ENCODE measurements at places on chromosomes 11 and 22.

DNA sequence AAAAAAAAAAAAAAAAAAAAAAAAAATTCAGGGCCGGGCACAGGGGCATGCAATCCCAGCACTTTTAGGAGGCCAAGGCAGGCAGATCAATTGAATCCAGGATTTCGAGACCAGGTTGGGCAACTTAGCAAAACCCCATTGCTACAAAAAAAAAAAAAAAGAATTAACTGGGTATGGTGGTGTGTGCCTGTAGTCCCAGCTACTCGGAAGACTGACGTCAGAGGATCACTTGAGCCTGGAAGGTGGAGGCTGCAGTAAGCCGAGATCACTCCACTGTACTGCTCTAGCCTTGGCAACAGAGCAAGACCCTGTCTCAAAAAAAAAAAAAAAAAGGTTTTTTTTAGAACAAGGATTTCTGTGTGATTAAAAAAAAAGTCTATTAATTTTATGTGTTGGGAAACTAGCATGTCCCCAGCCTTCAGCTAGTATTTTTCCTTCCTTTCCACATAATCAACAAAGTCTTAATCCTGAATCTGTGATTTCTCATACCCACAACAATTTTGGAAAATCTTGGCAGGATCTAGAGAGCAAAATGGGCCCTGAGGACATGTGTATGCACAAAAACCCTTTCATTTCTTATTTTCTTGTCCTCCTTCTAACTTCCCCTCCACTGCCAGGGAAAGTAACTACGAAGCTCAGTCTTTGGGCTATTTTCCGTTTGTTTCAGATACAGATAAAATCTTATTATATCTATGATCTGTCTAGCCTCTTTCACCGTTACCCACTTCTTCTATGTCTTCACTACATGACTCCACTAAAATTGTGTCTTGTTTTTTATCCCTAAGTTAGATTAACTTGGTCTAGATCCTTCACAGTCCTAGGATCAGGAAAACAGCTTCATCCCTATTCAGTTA lies 5.7 kb upstream of the AMBRA1 start:
- DNase-seq, result no peak

DNA sequence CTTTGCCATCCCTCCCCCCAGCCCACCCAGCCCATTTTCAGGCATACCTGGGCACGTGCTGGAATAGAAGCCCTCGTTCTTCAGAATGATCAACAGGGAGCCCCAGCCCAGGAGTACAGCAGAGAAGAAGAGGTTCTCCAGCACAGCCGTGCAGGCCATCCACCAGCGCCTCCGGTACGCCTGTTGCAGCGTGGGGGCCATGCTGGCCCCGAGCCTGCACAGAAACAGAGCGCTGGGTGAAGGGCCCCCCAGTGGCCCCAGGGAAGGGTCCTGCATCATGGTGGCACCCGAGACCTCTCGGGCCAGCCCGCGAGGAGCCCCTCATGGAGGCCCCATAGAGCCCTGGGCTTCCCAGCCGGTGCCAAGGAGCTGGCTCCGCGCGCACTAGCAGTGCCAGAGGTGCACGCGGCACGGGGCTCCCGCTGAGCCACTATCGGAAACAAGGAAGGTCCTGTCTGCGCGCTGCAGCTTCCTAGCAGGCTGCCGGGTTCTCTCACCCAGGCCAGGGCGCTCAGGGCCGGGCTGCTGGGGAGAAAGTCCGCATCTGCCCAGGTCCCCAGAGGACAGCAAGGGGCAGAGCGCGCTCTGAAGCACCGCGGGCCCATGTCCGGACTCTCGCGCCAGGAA lies 1.5 kb downstream of the SLC43A1 start:
- no peak for DNase-seq

- DNase-seq, result no peak
These were observed 68.2 kb downstream of the ENDOD1 start for GRCh38 chr11:95157824-95158223.

DNA sequence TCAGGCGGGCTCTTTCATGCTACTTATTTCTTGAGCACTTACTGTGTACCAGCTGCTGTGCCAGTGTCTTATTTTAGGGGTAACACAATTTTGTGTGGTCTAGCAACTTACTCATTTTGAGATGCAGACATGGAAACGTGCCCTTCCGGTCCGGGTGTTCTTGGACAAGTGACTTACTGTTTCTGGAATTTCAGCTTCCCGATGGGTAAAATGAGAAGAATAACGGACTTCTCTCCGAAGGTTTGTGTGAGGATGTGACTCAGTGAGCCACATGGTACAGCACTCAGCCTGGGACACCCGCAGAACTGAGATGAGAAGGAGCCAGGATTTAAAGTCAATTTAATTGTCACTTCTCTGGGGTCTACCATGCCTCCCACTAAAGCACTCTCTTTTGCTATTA lies 114.5 kb upstream of the SYT13 start:
- no peak for DNase-seq

- no peak for DNase-seq
These were observed 1.4 kb downstream of the TENM4 start for GRCh38 chr11:79439410-79439885.

DNA sequence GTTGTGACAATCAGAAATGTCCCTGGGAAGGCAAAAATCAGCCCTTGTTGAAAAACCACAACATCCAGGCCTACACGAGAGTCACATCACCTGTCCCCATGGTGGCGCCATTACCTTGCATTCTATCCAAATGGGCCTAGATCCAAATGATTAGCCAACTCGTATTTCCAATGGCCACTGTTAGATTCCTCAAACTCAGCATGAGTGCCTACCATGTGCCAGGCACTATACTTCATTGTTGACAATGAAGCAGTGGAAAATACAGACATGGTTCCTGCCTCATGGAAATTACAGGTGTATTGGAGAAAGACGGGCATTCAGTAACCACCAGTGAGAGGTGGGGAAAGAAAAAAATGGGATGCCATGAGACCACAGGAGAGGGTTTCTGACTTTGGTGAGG lies 29.8 kb upstream of the CREB3L1 start:
- DNase-seq, result no peak

GRCh38 chr11:120001178-120002090 lies 136.5 kb downstream of the TRIM29 start:
- no peak for DNase-seq

DNA sequence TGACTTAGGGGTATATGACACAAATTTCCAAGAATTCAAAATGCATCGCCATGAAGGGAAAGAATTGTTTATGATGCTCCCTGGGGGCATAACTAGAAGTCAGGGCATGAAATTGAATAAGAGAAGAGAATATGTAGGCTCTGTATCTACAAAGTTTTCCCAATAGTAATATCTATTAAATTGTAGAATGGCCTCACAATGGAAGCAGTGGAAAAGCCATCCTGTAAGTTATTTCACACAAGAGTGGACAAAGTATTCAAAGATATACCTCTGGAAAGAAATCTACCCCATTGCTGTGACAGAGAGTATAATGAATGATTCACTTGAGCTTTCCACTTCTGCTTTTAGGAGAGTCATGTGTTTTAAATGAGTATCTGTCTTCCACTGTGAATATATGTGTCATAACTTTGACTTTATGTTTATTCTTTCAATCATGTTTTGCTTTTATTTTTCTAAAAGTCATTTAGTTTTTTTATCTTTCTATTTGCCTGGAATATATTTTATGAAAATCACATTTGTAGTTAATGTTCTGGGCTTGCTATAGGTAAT lies 65.7 kb upstream of the DDI1 start:
- DNase-seq, result no peak

GRCh38 chr11:28209906-28210305 lies 101.7 kb downstream of the METTL15 start:
- DNase-seq, result no peak

- DNase-seq, result no peak
These were observed 81.3 kb upstream of the BLID start for GRCh38 chr11:122197066-122197987.

DNA sequence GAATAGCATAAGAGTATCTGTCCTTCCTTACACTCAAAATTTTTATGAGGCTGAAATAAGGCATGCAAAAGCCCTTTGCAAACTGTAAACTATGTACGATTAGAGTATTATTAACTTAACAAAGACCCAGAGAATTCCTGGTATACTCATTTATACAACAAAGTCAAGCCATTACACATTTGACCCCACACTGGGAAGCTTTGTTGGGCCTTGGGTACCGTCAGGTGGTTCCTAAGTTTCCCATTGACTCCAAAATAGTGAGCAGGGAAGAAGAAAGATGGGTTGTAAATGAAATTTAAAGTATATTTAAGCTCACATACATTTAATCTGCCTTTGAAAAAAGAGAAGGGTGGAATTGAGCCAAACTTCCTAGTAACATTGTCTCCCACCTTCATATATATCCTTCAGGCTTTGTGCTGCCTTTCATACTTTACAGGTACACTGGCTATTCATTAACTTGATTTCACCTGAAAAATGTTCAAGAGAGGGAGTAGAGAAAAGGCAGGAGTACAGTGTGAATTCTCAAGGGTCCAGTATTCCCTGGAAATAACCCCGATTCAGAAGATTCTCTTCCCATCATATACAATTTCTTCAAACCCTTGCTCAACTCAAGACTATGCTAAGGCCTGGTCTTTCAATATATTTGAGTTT lies 68.6 kb downstream of the SOX6 start:
- no peak for DNase-seq

GRCh38 chr11:109347304-109347703 lies 74.7 kb upstream of the C11orf87 start:
- DNase-seq, result no peak

GRCh38 chr11:71977743-71978418 lies 20.8 kb upstream of the IL18BP start:
- DNase-seq, result peak; percentile 16

- no peak for DNase-seq
These were observed 32.2 kb upstream of the A4GALT start for GRCh38 chr22:42752912-42753311.
